IPS DF 6.9 (cell line): ENCODE measurements at places on chromosomes 2 and 18.
A peak's percentile ranks its signal among the peaks of the same experiment; 100 is the strongest.

DNA sequence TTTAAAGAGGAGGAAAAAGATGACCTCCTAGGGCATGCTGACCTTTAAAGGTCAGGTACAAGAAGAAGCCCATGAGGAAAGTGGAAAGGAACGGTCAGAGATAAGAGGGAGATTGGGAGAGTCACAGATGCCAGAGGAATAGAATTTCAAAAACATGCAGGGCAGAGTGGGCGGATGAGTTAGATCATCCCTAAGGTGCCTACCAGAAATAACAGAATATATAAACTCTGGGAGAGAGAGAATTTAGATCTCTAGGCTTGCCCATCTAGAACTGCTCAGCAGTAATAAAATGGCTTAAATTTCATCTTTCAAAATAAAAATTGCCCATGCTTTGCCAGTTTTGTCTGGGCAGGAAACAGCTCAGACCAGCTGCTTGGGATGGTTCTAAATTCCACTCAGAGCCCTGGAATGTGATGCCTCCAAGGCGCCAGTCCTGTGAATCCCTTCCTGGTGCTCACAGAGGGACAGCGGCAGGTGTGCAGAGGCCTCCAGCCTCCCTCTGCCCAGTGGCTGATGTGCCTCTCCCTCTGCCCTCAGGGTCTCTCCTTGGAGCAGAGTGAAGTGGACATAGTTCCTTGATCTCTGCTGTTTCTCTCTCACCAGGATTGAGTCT lies 130.9 kb downstream of the ANTXR1 start:
- DNase-seq: no peak

DNA sequence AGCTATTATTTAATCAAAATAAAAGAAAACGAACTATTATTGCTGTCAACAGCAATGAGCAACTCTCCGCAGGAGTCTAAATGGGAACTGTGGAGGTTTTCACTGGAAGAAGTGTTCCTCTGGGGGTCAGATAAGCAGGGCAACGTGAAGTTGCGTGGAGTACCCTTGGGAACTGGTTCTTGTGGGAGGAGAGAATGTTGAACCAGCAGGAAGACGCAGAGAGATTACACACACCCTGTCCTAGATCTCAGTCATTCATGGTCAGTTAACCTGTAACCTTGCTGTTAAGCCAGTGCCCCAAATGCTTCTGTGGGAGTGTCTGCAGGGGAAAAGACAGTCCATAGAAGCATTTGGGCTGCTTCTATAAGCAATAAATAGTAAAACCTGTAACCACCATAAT lies 20.4 kb upstream of the CABLES1 start:
- no peak for DNase-seq

DNA sequence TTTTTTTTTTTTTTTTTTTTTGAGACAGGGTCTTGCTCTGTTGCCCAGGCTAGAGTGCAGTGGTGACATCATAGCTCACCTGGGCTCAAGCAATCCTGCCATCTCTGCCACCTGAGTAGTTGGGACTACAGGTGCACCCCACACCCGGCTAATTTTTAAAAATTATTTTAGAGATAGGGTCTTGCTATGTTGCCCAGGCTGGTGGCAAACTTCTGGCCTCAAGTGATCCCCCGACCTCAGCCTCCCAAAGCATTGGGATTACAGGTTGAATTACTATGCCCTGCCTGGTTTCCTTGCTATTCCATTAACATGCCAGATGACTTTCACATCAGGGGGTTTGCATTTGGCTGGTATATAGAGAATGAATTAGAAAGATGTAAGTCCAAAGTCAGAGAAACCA lies 253.2 kb downstream of the CAMKMT start:
- no peak for DNase-seq

DNA sequence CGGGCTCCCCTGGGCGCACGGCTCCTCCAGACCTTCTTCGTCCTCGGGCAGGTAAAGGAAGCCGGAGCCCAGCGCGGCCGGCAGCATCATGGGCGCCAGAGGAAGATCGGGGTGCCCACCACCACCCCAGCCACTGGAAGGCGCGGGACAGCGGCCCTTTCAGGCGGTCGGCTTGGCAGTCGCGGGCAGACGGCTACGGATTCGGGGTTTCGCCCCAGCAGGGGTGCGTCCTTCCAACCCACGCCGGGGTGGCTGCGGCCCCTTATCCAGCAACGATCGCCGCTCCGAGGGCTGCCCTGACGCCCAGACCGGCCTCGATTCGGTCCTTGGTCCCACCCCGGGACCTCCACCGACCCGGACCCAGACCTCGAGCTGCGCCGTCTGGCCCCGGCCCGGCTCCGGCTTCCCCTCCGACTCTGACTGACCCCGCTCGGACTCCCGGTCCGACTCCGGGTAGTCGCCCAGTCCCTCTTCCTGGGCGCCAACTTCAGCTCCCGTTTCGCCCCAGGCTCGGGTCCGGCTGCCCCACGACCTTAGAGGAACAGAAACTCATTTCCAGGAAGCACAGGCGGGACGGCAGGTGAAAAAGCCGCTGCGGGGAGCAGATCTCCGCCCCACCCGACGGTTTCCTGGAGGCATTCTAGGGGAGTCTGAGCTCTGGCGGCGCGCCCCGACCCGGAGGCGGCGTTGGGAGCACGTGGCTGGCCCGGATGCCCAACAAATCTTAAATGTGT lies 30.2 kb upstream of the SSB start:
- DNase-seq: no peak

- DNase-seq: no peak
Observed at GRCh38 chr2:187982668-187983067, 309.0 kb upstream of the GULP1 start.

DNA sequence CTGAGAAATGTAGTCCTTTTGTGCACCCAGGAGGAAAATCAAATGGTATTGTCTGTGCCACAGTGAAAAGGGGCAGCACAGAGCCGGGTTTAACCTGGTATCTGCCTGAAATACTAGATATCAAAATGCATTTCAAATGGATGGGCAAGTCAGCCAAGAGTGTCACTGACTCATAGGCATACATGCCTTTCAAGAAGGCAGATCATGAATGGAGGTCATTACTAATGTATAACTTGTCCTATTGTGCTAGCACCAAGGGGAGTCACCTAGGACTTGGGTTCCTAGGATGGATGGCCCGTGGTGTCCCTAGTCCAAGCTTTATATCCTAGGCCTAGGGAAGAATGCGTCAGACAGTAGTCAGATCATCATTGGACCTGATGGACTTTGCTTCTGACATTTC lies 49.9 kb downstream of the TCF7L1 start:
- no peak for DNase-seq

GRCh38 chr18:30486856-30487255 lies 555.7 kb downstream of the DSC3 start:
- no peak for DNase-seq

DNA sequence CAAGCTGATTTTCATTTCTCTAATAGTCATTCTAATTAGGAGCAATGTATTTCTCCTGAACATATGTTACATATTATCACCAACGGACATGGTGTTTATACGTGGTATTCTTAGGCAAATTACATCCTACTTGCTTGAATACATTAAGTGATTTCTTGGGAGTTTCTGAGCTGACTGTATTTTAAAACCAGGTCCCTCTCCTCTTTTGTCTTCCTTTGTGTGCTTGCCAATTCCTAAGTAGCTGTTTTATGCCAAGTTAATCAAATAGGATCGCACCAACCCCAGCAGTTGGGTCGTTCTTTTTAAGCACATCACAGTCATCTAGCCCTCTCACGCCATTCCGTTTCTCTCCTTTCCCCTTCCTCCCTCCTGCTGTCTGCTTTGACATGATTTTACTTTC lies 75.4 kb upstream of the MAP2 start:
- no peak for DNase-seq

GRCh38 chr2:53422979-53423378 lies 344.6 kb upstream of the CHAC2 start:
- peak; percentile 33 for DNase-seq

DNA sequence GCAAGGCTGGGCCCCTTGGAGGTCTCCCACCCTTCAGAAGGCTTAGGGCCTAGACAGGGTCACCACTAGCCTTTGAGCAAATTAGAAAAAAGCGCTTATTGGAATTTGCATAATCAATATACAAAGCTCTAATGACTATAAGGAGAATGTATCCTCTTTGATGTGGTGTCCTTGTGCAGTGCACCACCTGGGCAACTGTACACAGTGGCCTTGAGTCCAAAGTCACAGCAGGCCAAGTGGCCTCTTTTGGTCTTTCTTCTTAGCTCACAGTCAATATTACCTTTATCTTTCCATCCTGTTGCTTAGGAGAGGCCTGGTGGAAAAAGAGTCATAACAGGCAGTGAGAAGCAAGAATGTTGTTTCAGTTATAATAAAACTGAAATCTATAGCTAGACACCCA lies 19.7 kb upstream of the ST3GAL5 start:
- DNase-seq: no peak

- no peak for DNase-seq
Observed at GRCh38 chr2:159650574-159650973, 34.2 kb upstream of the BAZ2B start.

GRCh38 chr2:231680992-231681852 lies 27.1 kb upstream of the PTMA start:
- no peak for DNase-seq

DNA sequence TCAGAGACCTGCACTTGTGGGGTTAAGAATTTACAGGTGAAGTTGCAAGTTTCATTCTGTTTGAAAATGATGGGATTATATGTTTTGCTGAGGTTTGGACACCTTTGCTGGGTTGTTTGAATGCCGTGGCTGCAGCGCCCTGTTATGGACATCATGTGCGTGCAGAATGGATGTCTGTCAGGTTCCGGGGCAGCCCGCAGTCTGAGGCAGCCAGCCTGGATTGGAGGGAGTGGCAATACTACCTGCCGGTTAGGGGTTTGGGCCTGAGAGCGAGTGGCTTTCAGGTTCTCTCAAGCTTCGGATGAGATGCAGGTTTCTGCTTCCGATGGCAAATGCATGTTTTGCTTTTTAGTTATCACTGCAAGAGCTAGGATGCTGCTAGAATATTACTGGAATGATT lies 1.1 kb downstream of the CASP8 start:
- DNase-seq: no peak

DNA sequence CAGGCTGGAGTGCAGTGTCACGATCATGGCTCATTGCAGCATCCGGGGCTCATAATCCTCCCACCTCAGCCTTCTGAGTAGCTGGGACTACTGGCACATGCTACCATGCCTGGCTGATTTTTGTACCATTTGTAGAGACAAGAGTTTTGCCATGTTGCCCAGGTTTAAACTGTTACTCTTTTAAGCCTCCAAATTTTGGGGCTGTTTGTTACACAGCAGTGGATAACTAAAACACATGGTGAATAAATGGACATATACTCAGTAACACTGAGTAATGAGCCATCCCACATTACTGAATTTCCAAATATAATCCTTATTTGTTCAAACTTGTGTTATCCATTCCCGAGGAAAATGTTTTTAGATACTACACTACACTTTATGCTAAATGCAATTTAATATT lies 9.8 kb downstream of the ADCY3 start:
- no peak for DNase-seq

DNA sequence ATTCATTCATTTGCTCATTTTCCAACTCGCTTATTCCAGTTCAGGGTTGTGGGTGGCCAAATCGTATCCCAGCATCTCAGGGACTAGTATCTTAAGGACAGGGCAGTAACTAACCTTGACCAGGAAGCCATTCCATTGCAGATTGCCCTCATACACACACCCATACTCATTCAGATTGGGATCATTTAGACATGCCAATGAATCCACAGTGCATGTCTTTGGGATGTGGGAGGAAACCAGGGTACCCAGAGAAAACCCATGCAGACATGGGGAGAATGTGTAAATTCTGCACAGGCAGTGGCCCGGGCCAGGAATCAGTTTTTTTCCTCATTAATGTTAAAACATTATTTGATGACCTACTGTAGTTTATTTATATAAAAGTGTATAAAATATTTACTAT lies 150.7 kb downstream of the USP34 start:
- DNase-seq: no peak

GRCh38 chr18:76771192-76771799 lies 51.1 kb upstream of the ZNF236 start:
- DNase-seq: no peak

DNA sequence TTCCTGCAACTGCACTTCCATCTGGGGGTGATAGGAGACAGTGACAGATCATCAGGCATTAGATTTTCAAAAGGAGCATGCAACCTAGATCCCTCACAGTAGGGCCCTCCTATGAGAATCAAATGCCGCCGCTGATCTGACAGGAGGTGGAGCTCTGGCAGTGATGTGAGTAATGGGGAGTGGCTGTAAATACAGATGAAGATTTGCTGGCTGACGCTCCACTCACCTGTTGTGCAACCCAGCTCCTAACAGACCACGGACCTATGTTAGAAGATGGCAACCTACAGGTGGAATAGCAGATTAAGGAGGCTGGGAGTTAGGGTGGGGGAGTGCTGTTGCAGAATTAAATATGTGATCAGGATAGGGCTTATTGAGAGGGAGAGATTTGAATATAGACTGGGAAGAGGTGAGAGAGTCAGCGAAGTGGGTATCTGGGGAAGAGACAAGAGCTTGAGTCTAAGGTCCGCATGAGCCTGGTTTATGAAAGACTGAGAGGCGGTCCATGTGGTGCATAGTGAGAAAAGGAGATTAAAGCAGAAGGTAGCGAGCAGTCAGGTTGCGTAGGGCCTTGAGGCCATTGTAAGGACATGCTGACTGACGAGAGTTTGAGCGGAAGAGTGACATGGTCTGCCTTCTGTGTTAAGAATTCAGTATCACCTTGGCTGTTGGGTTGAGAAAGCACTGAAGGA lies 31.3 kb upstream of the TOGARAM2 start:
- DNase-seq: no peak

DNA sequence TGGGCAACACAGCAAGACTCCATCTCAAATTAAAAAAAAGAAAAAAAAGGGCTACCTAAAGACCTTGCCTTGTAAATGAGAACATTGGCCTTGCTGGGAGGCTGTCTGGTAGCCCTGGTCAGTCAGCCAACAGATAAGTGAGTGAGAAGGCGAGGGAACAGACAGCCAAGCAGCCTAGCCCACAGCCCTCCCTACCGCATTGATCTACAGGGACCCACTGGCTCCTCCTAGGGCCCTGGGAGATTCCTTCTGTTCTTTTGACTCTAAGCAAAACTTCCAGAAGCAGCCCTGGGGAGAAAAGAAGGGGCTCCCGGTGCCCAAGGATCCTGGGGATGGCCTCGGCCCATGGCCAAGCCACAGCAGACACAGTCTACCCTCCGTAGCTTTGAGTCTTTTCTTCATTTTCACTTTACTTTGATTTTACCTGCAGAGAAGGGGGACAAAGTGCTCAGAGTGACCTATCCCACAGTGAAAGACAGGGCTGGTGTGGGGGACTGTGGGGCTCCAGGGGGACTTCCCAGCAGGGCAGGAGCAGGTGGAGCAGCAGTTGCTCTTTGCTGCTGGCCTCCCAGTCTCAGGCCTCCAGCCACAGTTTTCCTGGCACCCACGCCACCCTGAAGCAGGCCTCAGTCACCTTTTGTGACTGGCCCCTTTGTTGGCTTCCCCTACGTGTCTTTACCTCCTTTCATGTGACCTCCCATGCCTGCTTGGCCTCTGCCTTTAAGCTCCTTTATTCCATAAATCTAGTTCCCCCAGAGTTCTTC lies 5.1 kb downstream of the CEP68 start:
- no peak for DNase-seq

GRCh38 chr2:28442328-28442727 lies 49.7 kb downstream of the FOSL2 start:
- no peak for DNase-seq

- no peak for DNase-seq
Observed at GRCh38 chr2:196515051-196515450, 124.5 kb upstream of the CCDC150 start.
